ENCODE measurements at places on chromosomes 1 and 21. TPM values are rescaled to one million over a fixed set of nuclear protein-coding genes. Genes with fewer than 3 reads are reported as not detected.

SERPINC1 gene
- not detected for total RNA-seq

ACTL8 gene
- 1.9 TPM for total RNA-seq

TSPAN1 gene
- total RNA-seq = 2.3 TPM

FAAH gene
- 0.79 TPM for total RNA-seq

NBPF11 gene
- total RNA-seq = 5.1 TPM

PPIH gene
- total RNA-seq = 63.5 TPM

ADORA3 gene
- not detected for total RNA-seq

SNRNP40 gene
- 50.1 TPM for total RNA-seq

PALMD gene
- 0.57 TPM for total RNA-seq

MRAP gene
- not detected for total RNA-seq

Measured in A549 treated with DMSO at 1 μM for 4 hours (cell line).